ENCODE measurements at places on chromosomes 6 and 20.

DNA sequence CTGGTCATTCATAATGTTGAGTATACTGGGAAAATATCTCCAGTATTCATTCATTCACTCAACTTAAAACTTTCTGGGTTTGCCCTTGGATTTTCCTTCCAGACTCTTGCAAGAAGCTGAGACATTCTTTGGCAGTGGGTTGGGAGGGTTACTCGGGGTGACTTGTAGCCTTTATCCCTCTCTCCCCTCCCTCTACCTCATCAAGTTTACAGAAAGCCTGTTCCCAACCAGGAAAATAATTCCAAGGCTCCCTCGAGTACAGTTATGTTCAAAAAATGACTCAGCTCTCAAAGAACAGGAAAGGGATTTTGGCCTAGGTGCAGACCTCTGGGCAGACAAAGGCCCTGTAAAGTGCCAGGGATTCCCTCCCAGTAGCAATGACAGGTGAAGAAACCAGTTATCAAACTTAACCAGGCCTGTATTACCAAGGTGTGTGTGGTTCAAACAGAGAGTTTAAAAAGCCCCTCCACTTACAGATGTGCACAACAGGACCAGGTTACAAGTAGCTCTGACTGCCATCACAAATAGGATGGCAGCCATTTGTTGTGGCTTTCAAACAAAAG is 22.2 kb downstream of the FKBP1A start:
- no peak for DNase-seq

DNA sequence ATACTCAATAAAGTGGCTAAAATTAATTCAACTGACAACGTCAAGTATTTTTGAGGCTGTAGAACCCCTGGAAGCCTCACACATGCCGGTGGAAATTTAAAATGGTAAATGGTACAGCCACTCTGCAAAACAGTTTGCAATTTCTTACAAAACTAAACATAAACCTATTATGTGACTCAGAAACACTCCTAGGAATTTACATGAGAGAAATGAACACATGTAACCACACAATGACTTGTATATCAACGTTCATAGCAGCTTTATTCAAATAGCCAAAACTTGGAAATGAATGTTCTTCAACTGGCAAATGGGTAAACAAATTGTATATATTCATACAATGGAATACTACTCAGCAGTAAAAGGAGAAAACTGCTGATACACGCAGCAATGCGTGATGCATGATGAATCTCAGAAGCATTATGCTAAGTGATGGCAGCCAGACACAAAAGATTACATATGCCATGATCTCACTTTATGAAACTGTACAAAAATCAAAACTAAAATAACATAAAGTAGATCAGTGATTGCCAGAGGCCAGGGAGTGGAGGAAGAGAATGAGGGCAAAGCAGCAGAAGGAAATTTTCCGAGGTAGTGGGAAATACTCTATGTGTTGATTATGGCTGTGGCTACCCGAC is 112.5 kb downstream of the FAM50B start:
- DNase-seq: no peak

GRCh38 chr6:94372229-94372628 is 952.9 kb upstream of the EPHA7 start:
- DNase-seq: no peak

DNA sequence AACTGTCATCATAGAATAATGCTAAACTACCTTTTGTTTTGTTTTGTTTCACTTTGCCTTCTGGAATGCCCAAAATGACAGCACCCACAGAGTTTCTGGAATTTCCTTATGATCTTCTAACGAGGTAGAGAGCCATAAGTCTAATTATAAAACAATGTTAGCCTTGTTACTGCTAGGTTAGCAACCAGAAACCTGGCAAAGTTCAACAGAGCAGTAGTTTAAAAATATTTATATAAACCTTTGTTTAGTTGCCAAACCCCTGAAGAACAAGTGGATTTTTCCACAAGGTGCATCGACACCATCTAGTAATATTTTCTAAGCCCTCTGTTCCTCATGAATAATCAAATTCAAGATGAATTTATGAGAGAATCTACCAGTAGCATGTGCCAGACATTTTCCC is 27.6 kb upstream of the IPCEF1 start:
- DNase-seq: no peak

GRCh38 chr6:80454661-80455365 is 348.3 kb downstream of the BCKDHB start:
- DNase-seq: no peak

- DNase-seq: no peak
Observed at GRCh38 chr6:135358985-135359384, 138.6 kb downstream of the AHI1 start.

- no peak for DNase-seq
Observed at GRCh38 chr6:119294984-119295383, 54.6 kb downstream of the MAN1A1 start.

GRCh38 chr6:168292826-168293225 is 26.8 kb downstream of the DACT2 start:
- no peak for DNase-seq

DNA sequence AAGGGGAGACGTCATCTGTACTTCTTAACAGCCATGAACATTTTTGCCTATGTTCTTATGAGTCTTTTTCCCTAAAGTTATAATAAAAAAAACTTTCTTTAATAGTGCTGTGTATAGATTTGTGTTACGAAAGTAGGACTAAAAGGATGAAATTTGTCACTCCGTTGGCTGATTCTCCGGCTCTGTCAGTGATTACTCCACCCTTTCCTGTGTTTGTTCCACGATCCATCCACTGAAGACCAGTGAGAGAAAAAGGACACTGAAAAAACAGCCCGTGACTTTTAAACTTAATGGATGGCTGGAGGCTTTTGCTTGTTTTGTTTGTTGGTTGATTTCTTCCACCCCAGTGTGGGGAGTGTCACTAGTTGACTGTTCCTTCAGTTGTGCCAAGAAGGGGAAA is 232.0 kb upstream of the NOX3 start:
- no peak for DNase-seq

DNA sequence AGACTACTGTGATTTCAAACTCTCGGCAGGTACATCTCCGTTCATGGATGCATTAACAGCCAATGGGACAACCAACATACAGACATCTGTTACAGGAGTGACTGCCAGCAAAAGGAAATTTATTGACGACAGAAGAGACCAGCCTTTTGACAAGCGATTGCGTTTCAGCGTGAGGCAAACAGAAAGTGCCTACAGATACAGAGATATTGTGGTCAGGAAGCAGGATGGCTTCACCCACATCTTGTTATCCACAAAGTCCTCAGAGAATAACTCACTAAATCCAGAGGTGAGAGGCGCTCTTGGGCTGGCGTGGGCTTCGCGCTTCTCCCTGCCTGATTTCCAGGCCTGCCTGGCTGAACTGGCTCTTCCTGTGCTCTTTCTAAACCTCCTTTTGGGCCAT is 68.4 kb downstream of the RPP40 start:
- no peak for DNase-seq

DNA sequence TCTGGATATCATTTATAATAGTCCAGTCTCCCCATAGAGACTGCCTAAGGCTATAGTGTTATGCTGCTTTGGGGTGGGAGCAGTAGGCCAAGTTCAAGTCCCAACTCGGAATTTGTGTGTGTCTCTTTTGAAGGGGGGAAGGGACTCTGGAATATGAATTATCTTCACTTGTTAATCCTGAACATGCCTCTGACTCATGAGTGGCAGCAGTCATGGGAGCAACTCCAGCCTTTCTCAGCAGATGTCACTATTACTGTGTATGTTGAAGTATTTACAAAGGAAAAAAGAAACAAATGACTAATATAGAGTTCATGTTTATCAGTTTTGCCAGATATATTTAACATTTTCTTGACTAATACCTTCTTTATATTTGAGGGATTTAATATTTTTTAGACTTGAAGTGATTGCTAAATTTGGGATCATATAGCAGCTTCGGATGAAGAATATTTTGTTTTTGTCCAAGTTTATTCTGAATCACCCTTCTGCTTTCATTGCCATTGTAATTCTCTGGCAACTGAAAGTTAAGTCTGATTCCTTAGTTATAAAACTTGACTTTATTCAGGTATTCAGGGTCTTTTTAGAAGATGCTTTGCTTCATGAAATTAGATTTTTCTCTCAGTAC is 23.4 kb downstream of the FAM217A start:
- no peak for DNase-seq

DNA sequence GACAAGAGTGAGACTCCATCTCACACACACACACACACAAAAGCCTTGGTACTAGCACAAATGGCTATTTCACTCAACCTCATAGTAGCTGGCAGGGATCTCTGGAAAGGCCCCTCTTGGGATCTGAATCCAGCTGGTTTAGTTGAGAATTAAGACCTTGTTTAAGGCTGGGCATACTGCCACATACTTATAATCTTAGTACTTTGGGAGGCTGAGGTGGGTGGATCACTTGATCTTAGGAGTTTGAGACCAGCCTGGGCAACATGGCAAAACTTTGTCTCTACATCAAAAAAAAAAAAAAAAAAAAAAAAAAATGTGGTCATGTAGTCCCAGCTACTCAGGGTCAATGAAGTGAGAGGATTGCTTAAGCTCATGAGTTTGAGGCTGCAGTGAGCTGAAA is 628.3 kb downstream of the MMUT start:
- DNase-seq: no peak

GRCh38 chr6:73727114-73727513 is 31.1 kb downstream of the CD109 start:
- no peak for DNase-seq

- DNase-seq: no peak
Observed at GRCh38 chr6:25899580-25900408, 25.8 kb upstream of the SLC17A3 start.

DNA sequence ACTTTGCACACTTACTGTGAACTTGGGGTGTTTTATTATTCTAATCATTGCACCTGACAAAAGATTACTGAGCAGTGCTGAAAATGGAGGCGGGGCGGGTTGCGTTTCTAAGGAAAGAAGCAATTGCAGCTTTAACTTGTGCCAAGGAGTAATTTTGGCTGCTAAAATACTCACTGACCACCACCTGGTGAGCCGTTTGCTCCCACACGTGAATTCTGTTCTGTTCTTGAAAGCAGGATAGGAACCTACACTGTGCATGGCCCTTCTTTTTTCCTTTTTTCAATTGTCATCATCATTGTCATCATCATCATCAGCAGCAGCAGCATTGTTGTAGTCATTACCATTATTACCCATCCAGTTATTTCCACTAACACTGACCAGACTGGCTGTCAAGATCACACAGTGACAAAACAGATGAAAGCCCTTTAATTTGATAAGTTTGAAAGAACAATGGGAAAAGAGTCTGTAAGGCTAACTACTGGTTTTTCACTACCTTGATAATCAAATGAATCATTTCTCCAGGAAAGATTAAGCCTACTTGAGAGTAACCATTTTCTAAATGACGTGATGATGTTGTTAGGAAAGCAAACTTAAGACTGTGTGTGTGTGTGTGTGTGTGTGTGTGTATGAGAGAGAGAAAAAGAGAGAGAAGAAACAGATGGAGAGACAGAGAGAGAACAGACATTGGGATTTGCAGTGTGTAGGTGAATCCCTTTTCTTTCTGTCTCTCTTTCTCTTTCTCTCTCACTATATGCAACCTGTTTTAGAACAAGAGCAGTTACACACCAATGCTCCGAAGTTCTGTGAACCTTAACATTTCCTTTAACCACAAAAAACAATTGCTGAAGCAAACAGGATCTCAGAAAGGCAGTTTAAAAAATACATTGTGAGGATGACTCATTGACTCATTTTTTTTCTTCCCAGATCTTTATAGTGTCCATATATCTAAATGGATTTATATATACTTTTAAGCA is 3.8 kb downstream of the RIPOR2 start:
- no peak for DNase-seq

All from esophagus squamous epithelium (tissue), 5 donors.